ENCODE measurements at places on chromosomes 5 and 9.

DNA sequence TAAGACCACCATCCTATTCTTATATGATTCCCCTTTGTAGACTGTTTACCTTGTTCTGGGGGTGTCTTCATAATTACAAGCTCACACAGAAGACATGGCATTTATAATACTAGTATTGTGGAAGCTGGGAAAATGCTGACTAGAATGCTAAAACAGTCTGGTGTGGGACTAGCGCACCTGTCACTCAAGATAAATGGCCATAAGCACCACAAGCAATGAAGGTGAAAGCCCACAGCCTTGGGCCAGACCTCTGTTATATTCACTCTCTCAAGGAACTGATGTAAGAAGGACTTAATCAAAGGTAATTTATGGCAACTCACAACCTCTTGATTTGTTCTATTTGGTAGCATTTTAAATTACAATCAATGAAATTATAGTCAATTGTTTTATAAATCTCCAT, 721.5 kb downstream of the SEMA5A start:
- DNase-seq: no peak

- no peak for DNase-seq
These were observed 1410.5 kb upstream of the CDH18 start for GRCh38 chr5:21398511-21398910.

DNA sequence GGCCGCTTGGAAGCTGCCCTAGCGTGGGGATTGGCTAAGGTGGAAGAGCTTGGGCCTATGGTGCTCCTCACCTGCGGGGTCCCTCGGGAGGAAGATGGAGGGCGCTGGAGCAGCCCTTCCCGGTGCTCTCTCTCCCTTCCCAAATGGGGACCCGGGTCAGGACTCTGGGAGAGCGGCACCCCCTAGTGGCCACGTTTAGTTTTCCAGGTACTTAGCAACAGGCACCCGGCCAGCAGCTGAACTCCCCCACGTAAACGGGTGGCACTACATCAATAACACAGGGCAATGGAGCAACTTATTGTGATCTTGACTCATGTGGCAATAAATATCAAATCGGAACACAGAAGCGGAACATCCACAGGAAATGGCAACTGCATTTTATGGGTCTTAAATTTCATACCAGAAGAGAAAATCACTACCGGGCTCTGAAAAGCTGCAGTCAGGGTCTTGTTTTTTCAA, 316.6 kb downstream of the AGTPBP1 start:
- peak; percentile 48 for DNase-seq

DNA sequence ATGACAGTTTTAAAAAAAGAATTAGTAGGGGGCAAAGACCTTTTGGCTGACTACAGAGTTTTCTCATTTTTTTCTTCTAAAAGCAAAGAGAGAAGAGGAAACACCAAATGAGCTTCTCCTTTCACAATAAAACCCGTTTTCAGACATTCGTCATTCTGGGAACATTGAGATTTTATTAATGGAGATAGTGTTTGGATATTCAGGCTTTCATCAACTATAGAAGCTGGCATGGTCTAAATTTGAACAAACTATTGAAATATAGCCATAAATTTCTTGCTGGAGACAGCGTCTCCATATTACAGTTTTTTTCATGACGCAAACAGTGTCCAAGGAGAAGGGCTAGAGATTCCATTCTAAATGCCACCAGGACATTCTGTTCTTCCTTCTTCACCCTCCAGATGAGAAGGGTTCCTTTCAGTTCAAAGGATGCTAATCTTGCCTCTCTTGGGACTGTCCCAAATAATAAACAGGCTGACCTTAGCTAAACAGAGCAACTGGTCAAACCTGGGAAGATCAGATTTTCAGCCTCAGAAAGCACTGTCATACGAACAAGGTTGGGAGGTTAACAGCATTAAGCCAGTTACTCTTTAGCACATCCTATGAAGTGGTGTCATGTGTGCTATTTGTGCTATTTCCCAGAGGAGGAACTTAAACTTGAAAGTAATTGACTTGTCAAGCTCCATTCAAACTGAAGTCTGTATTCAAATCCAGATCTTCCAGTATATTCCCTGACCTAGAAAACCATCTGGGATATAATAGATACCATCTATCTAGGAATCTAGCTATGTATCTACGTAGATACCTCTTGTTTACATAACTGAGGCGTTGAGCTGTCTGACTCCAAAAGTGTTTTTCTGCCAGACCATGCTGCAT, 125.6 kb downstream of the LPAR1 start:
- peak; percentile 58 for DNase-seq

DNA sequence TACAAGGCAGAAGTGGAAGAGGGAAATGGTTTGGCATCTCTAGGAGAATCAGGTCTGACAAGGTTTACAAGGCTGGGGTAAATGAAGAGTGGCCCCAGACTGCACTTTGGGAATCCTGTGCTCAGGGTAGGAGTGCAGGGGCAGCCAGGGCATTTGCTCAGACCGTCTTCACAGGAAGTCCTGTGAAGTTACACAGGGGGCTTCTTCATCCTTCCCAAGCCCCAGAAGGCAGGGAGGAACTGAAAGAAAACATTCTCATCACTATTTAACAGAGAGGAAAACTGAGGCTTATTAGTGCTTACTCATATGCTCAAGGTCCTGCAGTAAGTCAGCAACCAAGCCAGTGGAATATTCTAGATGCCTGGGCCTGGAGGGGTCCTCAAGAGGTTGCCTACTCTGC, 80.7 kb downstream of the NRG2 start:
- DNase-seq: no peak

GRCh38 chr5:42628821-42629220, 127.8 kb upstream of the CCDC152 start:
- no peak for DNase-seq

GRCh38 chr9:130295431-130295830, 29.9 kb downstream of the HMCN2 start:
- DNase-seq: no peak

DNA sequence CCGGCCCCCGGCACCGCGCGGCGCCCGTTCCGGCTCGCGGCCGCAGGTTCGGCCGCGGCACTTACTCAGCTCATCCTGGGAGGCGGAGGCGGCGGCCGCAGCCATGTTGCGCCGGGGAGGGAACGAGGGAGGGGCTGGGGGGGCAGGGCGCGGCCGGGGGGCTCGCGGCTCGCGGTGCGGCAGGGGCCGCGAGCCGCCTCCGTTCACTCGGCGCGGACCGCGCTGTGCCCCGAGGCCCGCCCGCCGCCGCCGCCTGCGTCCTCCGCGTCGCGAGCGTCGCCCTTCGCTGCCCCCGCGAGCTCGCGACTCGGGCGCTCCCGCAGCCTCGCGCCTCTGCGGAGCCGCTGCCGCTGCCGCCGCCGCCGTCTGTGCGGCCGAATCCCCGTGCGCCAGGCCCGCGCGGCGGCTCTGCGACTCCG, 735 bp downstream of the ECPAS start:
- DNase-seq: peak; percentile 56

DNA sequence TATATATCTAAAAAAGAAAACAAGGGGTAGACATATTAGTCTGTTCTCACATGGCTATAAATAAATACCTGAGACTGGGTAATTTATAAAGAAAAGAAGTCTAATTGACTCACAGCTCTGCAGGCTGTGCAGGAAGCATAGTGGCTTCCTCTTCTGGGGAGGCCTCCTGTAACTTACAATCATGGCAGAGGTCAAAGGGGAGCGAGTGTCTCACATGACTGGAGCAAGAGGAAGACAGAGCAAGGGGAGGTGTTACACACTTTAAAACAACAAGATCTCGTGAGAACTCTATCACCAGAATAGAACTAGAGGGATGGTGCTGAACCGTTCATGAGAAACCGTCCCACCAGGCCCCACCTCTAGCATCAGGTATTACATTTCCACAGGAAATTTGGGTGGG, 616.8 kb downstream of the TLE4 start:
- DNase-seq: no peak

GRCh38 chr5:176704817-176705216, 57.5 kb downstream of the TSPAN17 start:
- no peak for DNase-seq

- no peak for DNase-seq
These were observed 17.5 kb downstream of the TMEM38B start for GRCh38 chr9:105711867-105712266.

DNA sequence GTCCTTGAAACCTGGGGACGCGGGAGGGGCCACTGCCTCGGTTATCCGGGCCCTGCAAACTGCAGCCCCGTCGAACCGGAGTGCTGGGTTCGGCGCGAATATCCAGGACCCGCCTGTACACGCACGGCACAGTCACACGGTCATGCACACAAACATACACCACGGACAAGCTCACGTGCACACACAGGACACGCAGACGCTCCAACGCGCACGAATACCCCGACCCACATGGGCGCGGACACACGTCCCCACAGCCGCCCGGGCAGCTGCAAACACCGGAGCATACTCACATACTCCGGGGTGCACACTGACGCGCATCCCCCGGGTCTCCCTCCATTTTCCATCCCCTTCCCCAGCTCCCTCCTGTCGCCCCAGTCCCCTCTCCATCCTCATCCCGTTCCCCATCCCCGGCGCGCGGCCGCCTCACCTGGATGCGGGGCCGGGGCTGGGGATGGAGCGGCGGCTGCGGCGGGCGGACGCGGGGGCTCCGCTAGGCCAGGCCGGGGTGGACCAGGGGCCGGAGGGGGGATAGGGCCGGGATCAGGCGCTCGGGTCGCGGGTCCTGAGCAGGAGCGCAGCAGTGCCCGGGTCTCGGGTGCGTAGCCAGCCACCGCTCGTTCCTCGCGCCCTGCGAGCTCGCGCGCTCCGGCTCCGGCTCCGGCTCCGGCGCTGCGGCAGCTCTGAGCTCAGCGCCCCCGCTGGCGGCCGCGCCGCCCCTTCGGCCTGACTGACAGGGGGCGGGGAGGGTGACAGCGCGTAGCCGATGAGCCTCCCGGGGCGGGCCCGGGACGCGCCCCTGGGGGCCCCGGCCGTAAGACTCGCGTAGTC, at the start of the genes EIF4E1B and SNCB:
Gene EIF4E1B, plus strand, starts transcription at position 823 of the 828 bp plus-strand sequence. CDS start 12,113 bp downstream, outside the sequence.
Gene SNCB, minus strand, starts transcription at position 682 of the 828 bp plus-strand sequence. CDS start 880 bp downstream, outside the sequence.
- DNase-seq: peak; percentile 57

DNA sequence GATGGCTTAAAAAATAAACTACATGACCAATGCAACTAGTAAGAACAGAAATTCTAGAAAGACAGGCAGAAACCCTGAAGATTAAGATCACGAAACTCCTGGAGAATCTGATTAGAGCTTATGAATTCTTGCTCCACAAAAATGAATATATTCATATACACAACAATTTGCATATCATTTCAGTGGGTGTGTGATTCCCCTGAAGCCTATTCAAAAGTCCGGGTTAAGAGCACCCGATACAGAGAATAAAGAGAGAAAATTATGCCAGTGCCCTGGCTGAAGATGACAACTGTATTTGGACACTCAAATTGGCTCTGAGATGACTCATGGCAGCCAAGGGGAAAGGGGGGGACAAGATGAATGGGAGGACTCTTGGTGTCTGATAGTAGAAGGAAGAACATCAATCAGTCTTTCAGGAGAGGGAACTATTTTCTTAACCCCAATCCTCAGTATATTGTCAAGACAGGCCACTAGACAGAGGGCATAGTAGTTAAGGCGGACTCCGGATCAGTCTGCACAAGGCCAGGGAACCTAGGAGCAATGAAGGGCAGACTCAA, 6.0 kb downstream of the TMOD1 start:
- no peak for DNase-seq

DNA sequence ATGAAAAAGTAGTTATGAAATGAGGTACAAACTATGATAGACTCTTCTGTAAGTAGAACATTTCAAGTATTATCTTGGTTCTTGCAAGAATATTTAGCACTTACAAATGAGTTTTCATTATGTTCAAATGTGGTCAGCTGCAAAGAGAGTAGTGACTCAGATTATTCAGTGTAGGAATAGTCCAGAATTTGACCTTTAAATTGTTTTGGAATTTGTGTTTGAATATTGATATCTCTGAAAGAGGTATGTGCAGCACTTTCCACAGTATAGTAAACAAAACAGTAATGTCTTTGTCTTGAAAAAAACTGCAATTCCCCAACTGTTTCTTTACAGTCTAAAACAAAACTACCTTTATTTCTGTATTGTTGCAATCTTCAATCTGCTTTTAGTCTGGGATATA, 56.1 kb downstream of the WDR70 start:
- peak; percentile 28 for DNase-seq

DNA sequence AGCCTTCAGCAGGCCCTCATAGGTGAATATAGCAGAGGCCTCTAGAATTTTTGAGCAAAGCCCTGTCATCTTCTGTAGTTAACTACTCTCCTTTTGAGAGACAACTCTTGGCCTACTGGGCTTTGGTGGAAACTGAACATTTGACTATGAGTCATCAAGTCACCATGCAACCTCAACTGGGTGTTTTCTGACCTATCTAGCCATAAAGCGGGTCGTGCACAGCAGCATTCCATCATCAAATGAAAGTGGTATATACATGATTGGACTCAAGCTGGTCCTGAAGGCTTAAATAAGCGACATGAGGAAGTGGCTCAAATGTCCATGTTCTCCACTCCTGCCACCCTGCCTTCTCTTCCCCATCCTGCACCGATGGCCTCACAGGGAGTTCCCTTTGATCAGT, 1115.5 kb downstream of the TAF11L14 start:
- no peak for DNase-seq

GRCh38 chr9:90805006-90805996, 3.7 kb downstream of the SYK start:
- DNase-seq: no peak

DNA sequence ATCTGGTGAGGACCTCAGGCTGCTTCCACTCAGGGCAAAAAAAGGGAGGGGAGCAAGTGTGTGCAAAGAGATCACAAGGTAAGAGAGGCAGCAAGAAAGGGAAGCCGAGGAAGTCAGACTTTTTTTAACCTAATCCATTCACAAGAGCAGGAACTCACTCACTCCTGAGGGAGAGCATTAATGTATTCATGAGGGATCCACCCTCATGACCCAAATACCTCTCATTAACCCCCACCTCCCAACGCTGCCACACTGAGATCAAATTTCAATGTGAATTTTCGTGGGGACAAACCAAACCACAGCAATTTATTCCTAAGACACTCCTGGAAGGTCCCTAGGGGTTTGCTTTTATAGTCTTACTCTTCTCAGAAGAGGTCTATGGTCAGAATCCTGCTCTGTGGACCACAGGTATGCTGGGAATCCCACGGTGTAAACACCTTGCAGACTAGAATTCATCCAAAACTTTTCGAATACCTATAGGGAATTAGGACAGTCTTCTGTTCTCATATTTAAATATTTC, 108.7 kb downstream of the HSD17B3 start:
- DNase-seq: no peak

- DNase-seq: no peak
These were observed 1.6 kb upstream of the DNAH5 start for GRCh38 chr5:13946111-13946510.

DNA sequence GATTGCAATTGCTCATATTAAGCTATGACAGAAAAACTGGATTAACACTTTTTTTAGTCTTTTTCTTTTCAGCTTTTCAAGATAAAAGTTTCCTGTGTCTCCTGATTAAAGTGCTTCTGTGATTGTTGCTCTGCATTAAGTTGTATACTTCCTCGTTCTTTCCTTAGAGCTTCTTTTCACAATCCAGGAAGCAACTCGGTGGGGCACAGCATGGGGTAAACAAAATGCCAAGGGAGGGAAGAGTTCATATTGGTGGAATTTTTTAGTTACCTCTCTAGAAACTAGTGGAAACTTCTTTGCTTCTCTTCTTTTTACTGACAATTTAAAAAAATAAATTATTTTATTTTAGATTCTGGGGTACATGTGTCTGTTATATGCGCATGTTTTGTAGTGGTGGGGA, 37.8 kb upstream of the ARRDC3 start:
- no peak for DNase-seq

- DNase-seq: peak; percentile 99
These were observed 39.2 kb downstream of the TLE4 start for GRCh38 chr9:79610791-79611614.
